ENCODE measurements at places on chromosomes 6 and 20. TPM values are rescaled to one million over a fixed set of nuclear protein-coding genes. Genes with fewer than 3 reads are reported as not detected.

DNA sequence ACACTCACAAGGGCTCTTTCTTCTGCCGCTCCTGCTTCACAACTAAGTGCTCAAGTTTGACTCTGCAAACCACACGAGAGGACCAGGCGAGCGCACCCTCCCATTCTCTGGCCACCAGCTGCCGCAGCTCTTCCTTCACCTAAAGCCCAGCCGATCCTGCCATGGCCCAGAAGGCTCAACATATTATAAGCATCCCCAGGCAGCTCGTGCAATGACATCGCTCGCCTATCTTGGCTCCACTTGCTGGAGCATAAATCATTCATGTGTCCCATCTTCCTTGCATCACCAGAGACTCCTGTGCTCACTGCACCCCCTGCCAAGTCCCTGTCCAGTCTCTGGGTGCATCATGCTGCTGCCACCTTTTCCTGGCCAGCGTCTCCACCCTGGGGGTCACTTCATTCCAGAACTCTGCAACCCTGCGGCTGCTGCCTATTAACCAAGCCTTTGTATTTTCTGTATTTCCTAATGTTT is 59.0 kb downstream of the PSMG4 start:
- DNase-seq: no peak
- H3K27ac ChIP-seq: no peak overlapping the region
- H3K4me1 ChIP-seq: peaks cover 5% of the 10 kb centered on the region
- no peaks in the 10 kb centered on the region for H3K27me3 ChIP-seq
- H3K4me3 ChIP-seq: no peak overlapping the region
- H3K36me3 ChIP-seq: no peaks in the 10 kb centered on the region

DNA sequence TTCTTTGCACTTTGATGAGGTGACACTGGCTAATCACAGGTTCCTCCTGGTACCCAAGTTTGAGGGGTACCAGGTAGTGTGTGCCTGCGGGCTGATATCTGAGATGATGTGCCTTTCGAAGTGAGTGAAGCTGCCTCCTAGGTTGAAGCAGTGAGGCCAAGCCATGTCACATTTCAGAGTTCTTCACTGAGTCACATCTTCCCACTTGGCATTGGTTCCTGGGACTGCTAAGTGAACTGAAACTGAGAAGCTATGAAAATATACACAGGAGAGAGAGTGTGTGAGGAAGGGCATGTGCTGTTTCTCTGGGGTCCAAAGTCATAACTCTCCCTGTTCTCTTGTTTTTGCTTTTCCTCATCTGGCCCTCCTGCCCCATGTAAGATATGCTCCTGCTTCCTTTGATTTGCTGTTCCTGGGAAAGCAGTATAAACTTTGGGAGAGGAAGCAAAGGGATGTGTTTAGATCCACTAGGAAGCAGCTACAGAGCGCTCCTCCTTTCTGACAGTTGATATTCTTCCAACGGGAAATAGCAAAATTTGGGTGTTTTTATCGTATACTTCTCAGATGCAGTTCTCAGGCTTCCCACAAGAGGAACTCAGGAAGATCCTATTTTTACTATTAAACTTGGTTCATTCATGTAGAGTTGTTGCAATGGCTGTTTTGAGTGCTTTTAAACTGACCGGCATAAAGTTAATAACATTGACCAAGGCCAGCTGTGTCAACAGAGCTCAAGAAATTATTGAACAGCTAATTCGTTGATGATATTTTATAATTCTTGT is 153.7 kb downstream of the MOXD1 start:
- no peak overlapping the region for H3K27ac ChIP-seq
- H3K36me3 ChIP-seq: no peaks in the 10 kb centered on the region
- no peaks in the 10 kb centered on the region for H3K27me3 ChIP-seq
- no peak for DNase-seq
- H3K4me1 ChIP-seq: no peaks in the 10 kb centered on the region

GRCh38 chr20:11274141-11274594 is 600.4 kb upstream of the JAG1 start:
- H3K27me3 ChIP-seq: no peaks in the 10 kb centered on the region
- DNase-seq: no peak
- H3K4me3 ChIP-seq: no peak overlapping the region

Gene UQCC2
- 40.6 TPM for total RNA-seq

GRCh38 chr6:170301184-170301583 is 5.4 kb upstream of the FAM120B start:
- no peak overlapping the region for H3K27ac ChIP-seq
- H3K4me1 ChIP-seq: peaks cover 8% of the 10 kb centered on the region
- H3K27me3 ChIP-seq: peaks cover 23% of the 10 kb centered on the region

GRCh38 chr6:151482290-151482689 is 11.5 kb upstream of the CCDC170 start:
- no peaks in the 10 kb centered on the region for H3K36me3 ChIP-seq
- H3K27me3 ChIP-seq: no peaks in the 10 kb centered on the region
- DNase-seq: no peak

GRCh38 chr6:158313989-158314388 is 1.7 kb downstream of the TULP4 start:
- peak overlapping the region; percentile 8 for H3K4me3 ChIP-seq
- H3K4me1 ChIP-seq: no peaks in the 10 kb centered on the region
- peaks cover 8% of the 10 kb centered on the region for H3K36me3 ChIP-seq
- no peak for DNase-seq

Gene GNAS
- total RNA-seq: 746 TPM

DNA sequence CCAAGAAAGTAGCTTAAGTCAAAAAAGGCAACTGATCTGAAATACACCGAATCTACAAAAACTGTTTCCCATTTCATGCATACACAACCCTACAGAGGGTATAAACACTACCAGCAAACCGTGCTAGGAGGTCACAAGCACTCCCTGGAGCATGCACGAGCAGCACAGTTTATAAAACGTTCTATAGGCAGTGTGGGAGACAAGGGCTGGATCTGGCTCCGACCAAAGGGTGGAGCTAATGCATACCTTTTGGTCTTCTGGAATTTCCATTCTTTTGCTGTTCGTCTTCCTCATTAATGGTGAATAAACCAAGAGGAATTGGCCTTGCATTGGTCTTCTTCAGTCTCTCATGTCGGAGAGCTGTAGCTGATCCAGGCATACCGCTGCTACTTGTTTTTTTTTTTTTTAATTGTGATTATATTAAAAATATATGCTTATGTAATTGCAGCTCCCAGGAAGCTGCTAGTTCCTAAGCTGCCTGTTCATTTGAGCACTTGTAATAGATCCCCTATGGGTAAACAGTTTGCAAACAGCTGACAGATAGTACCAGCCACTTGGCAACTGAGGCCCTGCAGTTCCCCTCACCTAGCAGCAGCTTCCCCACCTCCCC is 24.5 kb downstream of the MAP7 start:
- no peak for DNase-seq
- H3K27ac ChIP-seq: no peak overlapping the region
- H3K4me3 ChIP-seq: no peak overlapping the region

- DNase-seq: no peak
- no peaks in the 10 kb centered on the region for H3K27me3 ChIP-seq
- H3K27ac ChIP-seq: no peak overlapping the region
- H3K4me3 ChIP-seq: no peak overlapping the region
- no peaks in the 10 kb centered on the region for H3K4me1 ChIP-seq
Observed at GRCh38 chr6:143783077-143783476, 60.1 kb upstream of the LTV1 start.

Gene UNC5CL
- 1.4 TPM for total RNA-seq

- no peaks in the 10 kb centered on the region for H3K36me3 ChIP-seq
- DNase-seq: no peak
- H3K27me3 ChIP-seq: peaks cover 10% of the 10 kb centered on the region
Observed at GRCh38 chr20:61316346-61316745, 64.3 kb downstream of the CDH4 start.

DNA sequence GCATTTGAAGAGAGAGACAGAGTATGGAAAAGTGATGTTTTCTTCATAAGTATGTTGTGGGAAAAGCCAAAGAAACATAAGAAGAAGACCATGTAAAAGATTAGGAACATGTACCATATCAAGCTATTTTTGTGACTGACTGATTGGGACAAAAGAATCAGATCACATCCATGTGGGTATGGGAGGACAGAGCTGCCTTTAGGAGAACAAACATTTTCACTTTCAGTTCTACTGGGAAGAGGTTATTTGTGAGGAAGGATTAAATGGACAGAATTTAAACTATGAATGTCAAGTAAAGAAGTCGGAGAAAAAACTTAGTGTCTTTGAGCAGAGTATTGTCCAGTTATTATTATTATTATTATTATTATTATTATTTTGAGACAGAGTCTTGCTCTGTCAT is 124.4 kb upstream of the HCRTR2 start:
- H3K4me3 ChIP-seq: no peak overlapping the region
- no peaks in the 10 kb centered on the region for H3K27me3 ChIP-seq
- H3K36me3 ChIP-seq: no peaks in the 10 kb centered on the region
- DNase-seq: no peak

Gene MAP1LC3A
- total RNA-seq: 45.9 TPM

DNA sequence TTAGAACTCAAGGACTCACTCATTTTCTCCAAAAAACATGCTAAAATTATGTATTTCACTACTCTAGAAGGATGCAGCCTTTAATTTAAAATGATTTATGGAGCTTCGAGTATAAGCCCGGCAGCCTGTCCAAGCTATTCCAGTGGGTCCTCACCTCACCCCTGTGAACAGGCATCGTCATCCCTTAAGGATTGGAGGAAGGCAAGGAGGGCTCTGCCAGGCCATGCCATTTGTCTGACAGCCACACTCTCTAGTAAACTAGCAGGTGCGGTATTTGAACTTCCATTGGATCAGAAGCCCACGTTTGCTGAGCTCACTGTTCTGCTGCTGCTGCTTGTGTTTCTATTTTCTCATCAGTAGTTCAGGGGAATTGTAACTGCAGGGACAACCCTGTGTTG is 39.8 kb upstream of the NAA20 start:
- H3K27ac ChIP-seq: peak overlapping the region; percentile 87
- no peak for DNase-seq
- H3K36me3 ChIP-seq: peaks cover 23% of the 10 kb centered on the region
- no peaks in the 10 kb centered on the region for H3K27me3 ChIP-seq

- H3K4me1 ChIP-seq: no peaks in the 10 kb centered on the region
- no peak for DNase-seq
- H3K36me3 ChIP-seq: no peaks in the 10 kb centered on the region
- no peaks in the 10 kb centered on the region for H3K27me3 ChIP-seq
- no peak overlapping the region for H3K4me3 ChIP-seq
Observed at GRCh38 chr6:48977573-48977972, 485.5 kb downstream of the MMUT start.

DNA sequence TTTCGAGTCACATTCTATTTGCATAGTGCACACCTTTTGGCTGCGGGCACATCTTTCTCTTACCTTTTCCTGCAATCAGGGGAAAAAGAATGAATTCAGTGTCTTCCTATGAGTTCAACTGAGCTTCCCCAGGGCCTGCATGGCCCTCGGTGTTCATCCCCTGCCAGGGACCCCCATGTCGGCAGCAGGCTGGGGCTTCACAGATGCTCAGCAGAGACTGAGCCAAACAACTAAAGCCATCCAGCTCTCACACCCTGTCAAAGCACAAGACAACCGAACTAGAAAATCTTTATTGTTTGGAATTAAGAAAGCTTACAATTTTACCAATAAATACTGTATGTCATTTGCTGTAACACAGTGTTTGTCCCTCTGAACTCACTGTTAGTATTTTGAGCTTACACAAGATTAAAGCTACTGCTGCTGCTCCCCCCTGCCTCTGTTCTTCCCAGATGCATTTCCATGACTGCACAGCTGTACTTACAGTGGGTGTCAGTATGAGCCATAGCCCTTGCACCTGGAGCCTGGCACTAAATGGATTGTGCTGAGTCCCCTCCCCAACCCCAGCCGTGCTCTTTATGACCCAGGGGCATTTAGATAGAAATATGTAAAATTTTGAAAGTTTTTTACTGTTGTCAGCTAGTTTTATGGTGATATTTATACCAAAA is 205.8 kb downstream of the TMEM242 start:
- no peak for DNase-seq
- peaks cover 4% of the 10 kb centered on the region for H3K36me3 ChIP-seq
- no peaks in the 10 kb centered on the region for H3K27me3 ChIP-seq

DNA sequence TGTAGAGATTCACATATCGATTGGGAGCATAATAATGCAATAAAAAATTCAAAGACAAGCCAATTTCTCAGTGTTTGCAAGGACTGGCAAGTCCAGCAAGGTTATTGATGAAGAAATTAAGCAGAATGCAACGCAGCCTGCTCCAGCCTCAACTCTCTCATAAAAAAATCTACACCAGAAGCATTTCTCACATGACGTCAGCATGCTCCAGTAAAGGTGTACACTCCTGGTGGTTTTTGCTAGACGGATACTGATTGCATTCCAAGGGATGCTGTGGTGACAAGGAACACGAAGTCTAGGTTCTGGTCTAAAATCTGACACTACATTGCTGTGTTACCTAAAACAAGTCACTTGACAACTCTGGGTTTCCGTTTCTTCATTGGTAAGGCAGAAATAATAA is 167.4 kb upstream of the PRND start:
- no peak overlapping the region for H3K4me3 ChIP-seq
- no peak overlapping the region for H3K27ac ChIP-seq
- peaks cover 9% of the 10 kb centered on the region for H3K4me1 ChIP-seq
- H3K27me3 ChIP-seq: peaks cover 16% of the 10 kb centered on the region
- H3K36me3 ChIP-seq: no peaks in the 10 kb centered on the region

Gene C20orf141
- not detected for total RNA-seq

Gene VSX1
- not detected for total RNA-seq
